Placental epithelial cell (primary cell): ENCODE measurements at places on chromosomes 12 and 14. TPM values are rescaled to one million over a fixed set of nuclear protein-coding genes. Genes with fewer than 3 reads are reported as not detected.

ASB2 gene
- not detected in 2 replicates for total RNA-seq

TMPO gene
- total RNA-seq: 34.9 and 44.4 TPM in 2 replicates

LPCAT3 gene
- total RNA-seq: 18.8 and 33.6 TPM in 2 replicates

CACNA2D4 gene
- 0.65 and 3.9 TPM in 2 replicates for total RNA-seq

THAP2 gene
- total RNA-seq: 2.8 and 3.1 TPM in 2 replicates

BMP4 gene
- total RNA-seq: 0.39 TPM in 1 of 2 replicates, not detected in the other

ITGB7 gene
- not detected in 2 replicates for total RNA-seq

INHBC gene
- total RNA-seq: not detected in 2 replicates

SERPINA4 gene
- total RNA-seq: not detected in 2 replicates

AMDHD1 gene
- 0.39 and 0.76 TPM in 2 replicates for total RNA-seq

SERPINA12 gene
- total RNA-seq: not detected in 2 replicates

COL2A1 gene
- under 0.01 and 1.5 TPM in 2 replicates for total RNA-seq
